Adrenal gland (tissue), 19 donors: ENCODE measurements at places on chromosomes 16 and 17. TPM values are rescaled to one million over a fixed set of nuclear protein-coding genes. Genes with fewer than 3 reads are reported as not detected.

ITGAD gene
- 0.03 TPM for polyA plus RNA-seq

IRX6 gene
- polyA plus RNA-seq: not detected

CTRB1 gene
- 4.2 TPM for polyA plus RNA-seq

PDE6G gene
- polyA plus RNA-seq: 1.2 TPM

NACA2 gene
- not detected for polyA plus RNA-seq

TMIGD1 gene
- not detected for polyA plus RNA-seq

KCNH6 gene
- 0.32 TPM for polyA plus RNA-seq

MAPK8IP3 gene
- polyA plus RNA-seq: 12.1 TPM

PROCA1 gene
- polyA plus RNA-seq: 0.75 TPM

LGALS9B gene
- not detected for polyA plus RNA-seq

SLC35G6 gene
- polyA plus RNA-seq: not detected
